ENCODE measurements at places on chromosomes 16 and 17.

DNA sequence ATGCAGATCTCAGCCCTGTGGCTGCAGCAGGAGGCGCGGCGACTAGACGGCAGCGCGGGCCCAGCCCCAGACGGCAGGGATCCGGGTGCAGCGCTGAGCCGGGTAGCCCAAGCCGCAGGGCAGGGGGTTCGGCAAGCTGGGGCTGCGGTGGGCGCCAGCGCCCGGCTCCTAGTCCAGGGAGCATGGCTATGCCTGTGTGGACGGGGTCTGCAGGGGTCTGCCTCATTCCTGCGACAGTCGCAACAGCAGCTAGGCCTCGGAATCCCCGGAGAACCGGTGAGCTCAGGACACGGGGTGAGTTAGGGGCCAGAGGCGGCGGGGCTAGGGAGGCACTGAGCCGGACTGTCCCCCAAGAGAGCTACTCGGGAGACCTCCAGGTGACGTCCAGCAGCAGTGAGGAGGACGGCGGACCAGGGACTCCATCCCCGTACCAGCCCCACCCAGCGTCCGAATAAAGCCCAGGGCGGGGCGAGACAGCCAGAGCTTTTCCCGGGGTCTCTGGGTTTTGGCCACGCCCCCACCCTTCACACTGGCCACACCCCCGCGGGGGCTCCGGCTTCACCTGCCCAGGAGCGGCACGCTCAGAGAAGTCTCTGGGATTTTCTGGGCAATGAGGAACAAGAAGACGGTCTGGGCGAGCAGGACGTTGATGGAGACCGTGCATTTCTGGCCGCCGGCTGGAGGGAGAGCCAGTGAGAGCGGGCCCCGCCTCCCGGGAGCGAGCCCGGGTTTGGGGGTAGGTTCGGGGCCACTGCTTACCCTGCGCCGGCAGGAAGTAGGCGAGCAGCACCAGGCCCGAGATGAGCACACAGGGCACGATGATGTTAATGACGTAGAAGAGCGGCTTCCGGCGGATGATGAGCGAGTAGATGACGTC lies 1.1 kb downstream of the C17orf107 start:
- peak; percentile 22 for ATAC-seq

DNA sequence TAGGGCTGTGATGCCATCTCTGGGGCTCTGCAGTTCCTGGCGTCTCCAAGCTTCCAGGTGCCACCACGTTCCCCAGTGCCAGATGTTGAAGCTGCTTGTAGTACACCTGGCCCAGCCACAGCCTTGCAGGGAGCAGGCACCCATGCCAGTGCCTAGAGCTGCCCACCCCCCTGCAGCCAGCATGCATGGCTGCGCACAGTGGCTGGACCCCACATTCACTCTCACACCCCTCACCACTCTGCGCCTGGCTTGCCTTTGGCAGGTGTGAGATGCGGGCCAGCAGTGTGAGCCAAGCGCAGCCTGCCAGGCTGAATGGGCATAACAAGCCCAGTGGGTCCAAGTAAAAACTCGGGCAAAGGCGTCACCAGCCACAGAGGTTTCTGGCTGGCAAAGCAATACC lies 75.4 kb upstream of the CHMP6 start:
- ATAC-seq, result no peak

DNA sequence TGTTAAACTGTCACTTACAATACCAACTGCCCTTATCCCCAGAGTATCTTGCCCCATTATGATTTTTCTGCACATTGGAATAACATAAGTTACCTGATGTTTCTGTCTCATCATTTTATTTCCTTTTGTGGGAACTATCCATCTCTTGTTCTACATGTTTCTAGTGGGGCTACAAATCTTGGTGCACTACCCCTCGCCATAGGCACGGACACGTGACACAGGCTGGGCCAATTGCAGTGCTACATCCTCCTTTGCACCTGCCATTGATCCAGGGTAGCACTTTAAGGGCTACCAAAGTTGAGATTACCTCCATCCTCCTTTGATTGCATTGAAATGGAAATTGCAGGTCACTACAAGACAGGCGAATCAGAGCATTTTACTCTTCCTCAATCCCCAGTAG lies 14.2 kb upstream of the SYT17 start:
- no peak for ATAC-seq

DNA sequence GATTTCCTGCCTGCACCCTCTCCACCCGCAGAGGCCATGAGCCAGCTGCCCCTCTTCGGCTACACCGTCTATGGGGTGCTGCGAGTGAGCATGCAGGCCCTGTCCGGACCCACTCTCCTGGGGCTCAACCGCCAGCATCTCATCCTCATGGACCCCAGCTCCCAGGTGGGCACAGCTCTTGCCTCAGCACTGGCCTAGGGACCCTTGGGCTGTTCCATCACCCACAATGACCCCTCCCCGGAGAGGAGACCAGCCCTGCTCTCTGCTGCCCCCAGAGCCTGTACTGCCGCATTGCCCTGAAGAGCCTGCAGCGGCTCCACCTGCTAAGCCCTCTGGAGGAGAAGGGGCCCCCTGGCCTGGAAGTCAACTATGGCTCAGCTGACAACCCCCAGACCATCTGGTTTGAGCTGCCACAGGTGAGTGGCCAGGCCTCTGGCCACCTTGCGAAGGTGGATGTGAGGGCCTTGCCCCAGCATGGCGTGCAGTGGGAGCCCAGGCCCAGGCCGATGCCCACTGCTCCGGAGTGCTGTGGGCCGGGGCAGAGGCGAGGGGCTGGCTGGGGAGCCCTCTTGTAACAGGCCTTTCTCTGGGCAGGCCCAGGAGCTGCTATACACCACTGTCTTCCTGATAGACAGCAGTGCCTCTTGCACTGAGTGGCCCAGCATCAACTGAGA lies 7.3 kb upstream of the SMIM5 start:
- no peak for ATAC-seq

GRCh38 chr17:15467592-15467991 lies at the start of gene CDRT4:
CDRT4 (minus strand) TSS chr17:15467621; CDS start chr17:15440238, 27,383 bp downstream.
- no peak for ATAC-seq
